ENCODE measurements at places on chromosomes 3 and 15. TPM values are rescaled to one million over a fixed set of nuclear protein-coding genes. Genes with fewer than 3 reads are reported as not detected.

Gene CX3CR1
- total RNA-seq: 2.8 TPM

DNA sequence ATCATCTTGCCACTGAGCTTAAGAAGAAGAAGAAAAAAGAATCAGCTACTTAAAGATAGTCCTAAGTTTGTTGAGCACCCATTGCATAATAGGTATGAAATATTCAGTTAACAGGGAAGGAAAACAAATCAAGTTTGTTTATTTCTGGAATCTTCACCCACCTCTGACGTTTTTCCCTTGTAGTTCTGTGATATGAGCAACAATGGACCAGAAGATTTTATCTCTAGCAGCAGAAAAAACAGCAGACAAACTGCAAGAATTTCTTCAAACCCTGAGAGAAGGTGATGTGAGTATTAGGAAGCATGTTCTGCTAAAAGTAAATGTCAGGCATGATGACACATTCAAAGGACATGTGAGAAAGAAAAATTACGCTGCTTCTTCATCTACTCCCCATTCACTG, 3.7 kb downstream of the FANCI start:
- DNase-seq: no peak

Gene TMEM44
- 12.8 TPM for total RNA-seq

Gene C3orf22
- not detected for total RNA-seq

Gene PPARG
- 44.2 TPM for total RNA-seq

Gene CD96
- total RNA-seq: 1.4 TPM

Gene UBR1
- 33.0 TPM for total RNA-seq

DNA sequence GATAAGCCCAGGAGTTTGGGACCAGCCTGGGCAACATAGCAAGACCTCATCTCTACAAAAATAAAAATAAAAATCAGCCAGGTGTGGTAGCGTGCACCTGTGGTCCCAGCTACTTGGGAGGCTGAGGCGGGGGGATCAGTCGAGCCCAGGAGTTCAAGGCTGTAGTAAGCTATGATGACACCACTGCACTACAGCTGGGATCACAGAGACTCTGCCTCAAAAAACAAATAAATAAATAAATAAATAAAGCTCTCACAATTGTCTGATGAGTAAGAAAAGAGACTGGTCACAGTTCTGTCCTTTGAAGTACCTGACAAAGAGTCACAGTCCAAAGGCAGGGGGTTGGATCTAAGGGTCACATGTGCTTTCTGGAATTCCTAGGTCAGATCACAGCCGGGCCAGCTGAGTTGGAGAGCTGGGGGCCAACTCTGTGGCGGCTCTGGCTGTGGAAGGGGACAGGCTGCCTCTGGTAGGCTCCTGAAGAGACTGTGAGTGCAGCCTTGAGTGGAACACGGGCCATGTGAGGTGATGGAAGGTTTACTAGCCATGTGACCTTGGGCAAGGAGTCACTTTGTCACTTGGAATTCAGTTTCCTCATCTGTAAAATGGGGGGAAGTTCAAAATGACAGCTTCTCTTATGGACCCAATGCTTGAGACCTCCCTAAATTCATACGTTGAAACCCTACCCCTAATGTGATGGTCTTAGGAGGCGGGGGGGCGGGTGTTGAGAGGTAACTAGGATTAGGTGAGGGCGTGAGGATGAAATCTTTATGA, 47.2 kb downstream of the WHAMM start:
- DNase-seq: no peak

Gene C3orf85
- total RNA-seq: not detected

DNA sequence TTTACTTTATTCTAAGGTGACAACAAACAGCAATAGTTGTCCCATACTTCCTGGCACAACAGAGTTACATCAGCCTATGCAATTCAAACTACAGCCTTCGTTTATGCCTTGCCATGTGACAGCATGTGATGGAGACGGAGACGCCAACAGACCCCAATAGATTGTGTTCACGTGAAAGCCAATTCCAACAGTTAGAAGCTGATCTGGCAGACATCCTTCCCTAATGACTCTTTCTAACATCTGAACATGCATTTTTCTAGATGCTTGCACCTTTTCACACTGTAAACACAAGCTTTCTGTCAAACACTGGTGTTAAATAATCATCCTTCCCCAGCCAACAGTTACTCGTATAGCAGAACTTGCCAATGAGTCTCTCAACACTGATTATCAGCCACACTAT, 694.4 kb upstream of the ALCAM start:
- DNase-seq: no peak

DNA sequence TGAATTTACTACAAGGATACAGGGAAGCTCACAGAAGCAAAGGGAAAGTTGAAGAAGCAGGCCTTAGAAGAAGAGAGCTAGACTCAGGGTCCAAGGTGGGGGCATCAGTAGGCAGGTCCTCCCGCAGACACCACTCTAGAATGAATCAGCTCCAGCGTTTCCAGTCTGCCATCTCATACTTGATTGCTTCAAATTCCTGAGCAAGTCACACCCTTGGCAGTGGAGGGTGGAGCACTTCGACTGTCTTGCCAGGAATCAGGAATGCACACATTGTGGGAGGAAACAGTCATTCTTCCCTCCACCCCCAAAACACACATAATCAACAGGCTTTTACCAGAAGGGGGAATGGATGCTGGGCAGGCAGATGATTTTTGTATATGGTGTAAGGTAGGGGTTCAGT, 78.5 kb downstream of the CHCHD6 start:
- no peak for DNase-seq

GRCh38 chr3:189143321-189143720, 28.4 kb upstream of the TPRG1 start:
- no peak for DNase-seq

- DNase-seq: no peak
Observed at GRCh38 chr3:177068967-177069366, 128.3 kb downstream of the TBL1XR1 start.

Gene FOXB1
- total RNA-seq: not detected

DNA sequence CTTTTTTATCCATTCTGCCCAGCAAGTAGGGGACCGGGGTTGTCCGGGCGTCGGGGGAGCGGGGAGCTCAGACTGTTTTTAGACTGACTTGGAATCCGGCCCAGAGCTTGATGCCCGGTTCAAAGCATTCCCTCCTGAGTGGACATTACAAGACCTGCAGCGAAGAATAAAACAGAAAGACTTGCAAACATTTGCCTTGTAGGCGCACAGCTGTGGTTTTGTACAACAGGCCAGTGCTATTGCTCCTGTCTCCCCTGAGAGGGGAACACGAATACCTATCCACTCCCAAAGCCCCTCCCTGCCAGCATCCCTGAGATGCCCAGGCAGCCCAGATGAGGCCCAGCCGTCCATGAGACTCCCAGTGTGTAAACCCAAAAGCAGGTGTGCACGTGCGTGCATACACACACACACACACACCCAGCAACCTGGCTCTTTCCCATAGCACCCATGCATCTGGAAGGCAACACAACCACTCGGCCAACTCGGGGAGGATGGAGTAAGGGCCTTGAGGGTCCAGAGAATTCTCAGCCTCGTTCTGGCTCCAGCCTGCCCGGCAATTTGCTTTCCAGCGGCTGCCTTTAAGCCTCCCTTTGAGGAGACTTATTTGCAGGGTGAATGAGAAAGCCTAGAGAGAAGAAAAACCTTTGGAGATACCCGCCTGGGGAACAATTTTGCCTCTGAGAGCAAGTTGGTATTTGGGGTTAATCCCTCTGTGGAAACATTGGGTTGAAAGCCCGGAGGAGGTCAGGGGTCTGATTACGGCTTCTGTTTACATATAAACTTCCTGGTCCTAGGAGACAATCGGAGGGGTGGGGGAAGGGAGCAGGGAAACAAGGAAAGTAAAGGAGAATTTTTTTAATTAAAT, 161.0 kb upstream of the HES1 start:
- no peak for DNase-seq

Gene TUSC7
- not detected for total RNA-seq

DNA sequence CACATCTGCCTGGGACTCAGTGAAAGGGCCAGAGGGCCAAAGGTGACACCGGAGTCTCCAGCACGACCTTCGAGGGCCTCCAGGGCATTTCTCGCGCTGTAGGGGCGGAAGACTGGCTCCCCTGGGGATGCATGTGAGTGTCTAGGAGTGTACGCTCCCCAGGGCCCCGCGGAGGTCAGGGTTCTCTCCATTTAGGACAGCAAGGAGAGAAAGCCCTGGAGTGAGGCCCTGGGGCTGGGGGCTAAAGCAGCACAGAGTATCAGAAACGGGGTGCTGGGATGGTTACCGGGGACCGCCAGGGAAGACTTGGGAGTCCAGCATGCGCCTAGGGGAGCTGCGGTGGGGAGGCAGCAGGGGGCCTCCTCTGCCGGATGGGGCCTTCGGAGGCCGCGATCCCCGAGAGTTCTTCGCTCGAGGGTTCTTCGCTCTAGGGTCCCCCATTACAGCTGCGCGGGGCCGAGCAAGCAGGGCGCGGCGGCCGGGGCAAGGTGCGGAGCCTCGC, 595 bp upstream of the APBA2 start:
- DNase-seq: no peak

DNA sequence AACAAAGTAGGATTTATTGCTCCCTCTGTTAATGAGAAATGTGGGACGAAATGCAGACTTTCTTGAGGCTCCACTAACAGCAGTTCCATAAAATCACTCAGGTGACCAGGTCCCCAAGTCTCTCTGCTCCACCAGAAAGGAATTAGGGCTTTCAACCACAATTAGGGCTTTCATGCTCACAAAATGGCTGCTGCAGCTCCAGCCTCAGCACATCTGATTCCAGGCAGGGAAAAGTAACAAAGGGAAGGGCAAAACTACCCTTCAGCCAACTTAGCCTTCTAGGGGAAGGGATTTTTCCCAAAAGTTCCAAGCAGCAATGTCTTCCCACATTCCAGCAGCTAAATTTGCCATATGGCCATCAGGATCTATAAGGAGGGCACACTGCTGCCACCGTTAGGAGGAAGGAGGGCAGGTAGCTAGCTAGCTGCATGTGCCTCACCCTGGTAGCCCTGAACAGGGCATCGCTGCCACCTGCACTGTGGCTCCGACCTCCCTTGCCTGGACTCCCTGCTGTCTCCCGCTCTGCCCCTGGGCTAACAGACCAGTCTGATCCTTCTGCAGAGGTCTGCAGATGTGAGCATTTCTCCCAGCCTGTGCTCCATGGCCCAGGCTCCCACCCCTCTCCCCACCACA, 12.8 kb downstream of the CFAP100 start:
- DNase-seq: no peak

DNA sequence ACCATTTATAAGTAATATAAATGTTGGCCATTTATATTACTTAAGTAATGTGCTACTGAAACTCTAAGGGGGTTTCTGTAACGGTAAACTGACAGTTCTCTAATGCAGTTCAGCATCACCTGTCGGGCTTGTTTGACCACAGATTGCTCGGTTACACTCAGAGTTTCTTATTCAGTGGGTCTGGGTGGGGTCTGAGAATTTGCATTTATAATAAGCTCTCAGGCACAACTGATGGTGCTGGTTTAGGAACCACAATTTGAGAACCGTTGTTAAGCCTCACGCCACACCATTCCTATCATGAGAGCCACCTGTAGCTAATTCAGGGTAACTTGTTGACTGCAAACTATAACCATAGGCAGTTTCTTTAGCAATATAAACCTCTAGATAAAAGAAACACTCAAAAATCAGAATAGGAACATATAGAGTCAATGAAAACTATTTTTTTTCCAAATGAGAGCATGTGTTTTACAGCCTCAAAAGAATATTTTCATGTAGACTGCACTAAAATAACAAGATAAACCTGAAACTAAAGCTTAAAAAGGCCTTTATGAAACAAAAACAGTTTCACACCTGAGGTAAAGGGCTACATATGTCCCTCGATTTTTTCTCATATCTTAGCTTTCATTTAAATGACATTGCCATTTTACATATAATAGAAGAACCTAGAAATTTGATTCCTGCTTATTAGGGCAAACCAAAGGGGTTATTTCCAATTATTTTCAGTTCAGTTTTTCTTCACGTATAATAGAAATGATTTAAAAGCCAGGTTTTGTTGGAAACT, 604.8 kb downstream of the UNC13C start:
- no peak for DNase-seq

Gene P2RY14
- total RNA-seq: 1.9 TPM

- DNase-seq: no peak
Observed at GRCh38 chr3:156554515-156554841, 439 bp downstream of the SSR3 start.

Gene OSTN
- not detected for total RNA-seq

Gene ZMYND10
- total RNA-seq: 2.6 TPM

Gene ULK3
- 48.0 TPM for total RNA-seq

DNA sequence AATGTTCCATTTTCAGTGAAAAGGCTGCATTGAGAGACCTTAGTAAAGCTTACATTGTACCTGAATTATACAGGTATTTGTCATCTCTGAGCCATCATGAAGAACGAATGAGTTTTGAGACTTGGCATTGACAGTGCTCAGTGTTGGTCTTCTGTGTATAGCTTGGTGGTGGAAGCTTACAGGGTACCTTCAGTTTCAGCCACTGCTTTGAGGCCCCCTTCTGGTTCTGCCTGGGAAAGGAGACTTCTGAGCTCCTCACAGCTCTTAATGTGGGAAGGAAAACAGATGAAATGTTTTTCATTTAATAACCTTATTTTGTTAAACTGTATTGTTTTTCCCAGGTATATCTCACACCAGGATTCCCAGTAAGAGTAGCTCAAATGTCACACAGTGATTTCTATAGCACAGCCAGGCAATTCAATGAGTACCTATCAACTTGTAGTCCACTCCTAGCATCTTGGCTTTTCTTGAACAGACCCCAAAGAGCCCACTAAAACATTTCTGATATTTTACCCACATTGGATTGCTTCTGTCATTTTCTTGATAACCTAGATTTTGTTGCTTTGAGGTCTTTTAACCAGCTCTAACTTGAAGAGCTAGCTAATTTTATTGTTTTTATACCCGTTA, 5.6 kb downstream of the SERPINI1 start:
- DNase-seq: no peak

GRCh38 chr3:39291903-39292329, 12.1 kb upstream of the CX3CR1 start:
- peak; percentile 36 for DNase-seq

- no peak for DNase-seq
Observed at GRCh38 chr15:69417581-69417980, 3.4 kb downstream of the KIF23 start.

Gene CACNA2D2
- 1.5 TPM for total RNA-seq

- no peak for DNase-seq
Observed at GRCh38 chr15:89599021-89599420, 23.8 kb downstream of the TICRR start.

Gene RBPMS2
- 0.66 TPM for total RNA-seq

GRCh38 chr3:129112308-129113052, 9.1 kb downstream of the RAB43 start:
- no peak for DNase-seq

Gene TIPARP
- total RNA-seq: 45.1 TPM

GRCh38 chr3:76362643-76363042, 577.3 kb upstream of the ZNF717 start:
- DNase-seq: no peak

Gene ABHD5
- total RNA-seq: 40.0 TPM

GRCh38 chr3:141981084-141981483, 104.6 kb downstream of the ATP1B3 start:
- DNase-seq: no peak

Gene KCNAB1
- total RNA-seq: 8.3 TPM

DNA sequence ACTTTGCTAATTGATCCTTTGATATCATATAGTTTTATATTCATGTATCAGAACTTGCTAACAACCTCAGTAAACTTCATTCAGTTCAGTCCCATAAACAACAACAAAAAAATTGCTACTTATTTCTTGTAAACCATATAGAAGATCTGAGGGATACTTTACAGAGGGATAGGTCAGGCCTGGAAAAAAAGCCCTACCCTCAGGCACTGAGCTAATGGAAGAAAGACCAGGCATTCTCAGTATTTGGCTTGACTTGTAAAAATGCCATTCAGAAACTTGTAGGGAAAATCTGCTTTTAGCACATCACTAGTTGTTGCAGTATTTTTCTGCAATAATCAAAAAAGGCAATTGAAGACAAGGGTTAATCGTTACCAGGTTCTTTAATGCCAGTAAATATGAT, 33.1 kb downstream of the ARMC8 start:
- no peak for DNase-seq

GRCh38 chr15:81469154-81469553, 95.1 kb upstream of the TMC3 start:
- DNase-seq: no peak

Data from breast epithelium (tissue), 4 donors.